Stimulated activated CD4-positive, alpha-beta T cell treated with anti-CD3 and anti-CD28 coated beads, Interleukin-15, amount 100 ng/mL, for 48 hours (primary cell): ENCODE measurements at places on chromosomes 5 and 9.

GRCh38 chr9:110784309-110784708 is 115.7 kb downstream of the MUSK start:
- DNase-seq = no peak

- peak; percentile 27 for DNase-seq
Measured at GRCh38 chr9:35616681-35617459, 1.3 kb downstream of the CD72 start.

- DNase-seq = no peak
Measured at GRCh38 chr9:121704281-121704680, 52.8 kb downstream of the DAB2IP start.

DNA sequence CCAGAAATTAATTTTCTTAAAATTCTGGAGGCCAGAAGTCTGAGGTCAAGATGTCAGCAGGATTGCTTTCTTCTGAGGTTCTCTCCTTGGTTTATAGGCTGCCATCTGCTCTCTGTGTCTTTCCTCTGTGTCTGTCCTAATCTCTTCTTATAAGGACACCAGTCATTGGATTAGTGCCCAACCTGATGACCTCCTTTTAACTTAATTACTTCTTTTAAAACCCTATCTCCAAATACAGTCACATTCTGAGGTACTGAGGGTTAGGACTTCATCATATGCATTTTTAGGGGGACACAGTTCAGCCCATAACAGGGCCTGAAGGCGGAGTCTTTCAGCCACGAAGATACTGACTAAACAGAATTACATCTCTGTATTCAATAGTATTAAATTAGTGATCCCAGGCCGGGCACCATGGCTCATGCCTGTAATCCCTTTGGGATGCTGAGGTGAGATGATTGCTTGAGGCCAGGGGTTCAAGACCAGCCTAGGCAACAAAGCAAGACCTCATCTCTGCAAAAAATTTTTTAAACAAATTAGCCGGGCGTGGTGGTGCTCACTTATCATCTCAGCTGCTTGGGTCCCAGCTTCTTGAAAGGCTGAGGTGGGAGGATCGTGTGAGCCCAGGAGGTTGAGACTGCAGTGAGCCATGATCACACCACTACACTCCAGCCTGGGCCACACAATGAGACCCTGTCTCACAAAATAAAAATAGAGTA is 5.9 kb upstream of the RPS6 start:
- DNase-seq = no peak

- DNase-seq = no peak
Measured at GRCh38 chr9:82593501-82593900, 469.4 kb downstream of the RASEF start.

GRCh38 chr5:37206736-37207135 is 42.4 kb downstream of the CPLANE1 start:
- no peak for DNase-seq

- DNase-seq = no peak
Measured at GRCh38 chr9:13478160-13478559, 198.7 kb upstream of the MPDZ start.

GRCh38 chr9:93636667-93637066 is 60.3 kb downstream of the PHF2 start:
- DNase-seq = no peak

- DNase-seq = no peak
Measured at GRCh38 chr5:140631036-140631417, 1.9 kb downstream of the CD14 start.

GRCh38 chr5:164051745-164052144 is 546.3 kb downstream of the MAT2B start:
- DNase-seq = no peak

GRCh38 chr5:158364367-158364766 is 505.4 kb upstream of the CLINT1 start:
- DNase-seq = no peak

GRCh38 chr5:54689411-54690251 is 172.1 kb downstream of the SNX18 start:
- DNase-seq = no peak

DNA sequence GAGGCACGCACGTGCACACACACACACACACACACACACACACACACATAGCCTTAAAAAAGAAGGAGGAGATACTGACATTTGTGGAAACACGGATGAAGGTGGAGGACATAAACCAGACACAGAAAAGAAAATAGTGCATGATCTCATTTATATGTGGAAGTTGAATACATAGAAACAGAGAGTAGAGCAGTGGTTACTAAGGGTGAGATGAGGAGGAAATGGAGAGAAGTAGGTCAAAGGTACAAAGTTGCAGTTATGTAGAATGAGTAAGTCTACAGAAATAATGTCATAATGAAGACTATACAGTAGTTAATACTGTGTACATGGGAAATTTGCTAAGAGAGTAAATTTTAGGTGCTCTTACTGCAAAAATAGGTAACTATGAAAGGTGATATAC is 412.2 kb upstream of the CDH9 start:
- no peak for DNase-seq

- no peak for DNase-seq
Measured at GRCh38 chr5:119318256-119318894, 37.4 kb upstream of the TNFAIP8 start.

DNA sequence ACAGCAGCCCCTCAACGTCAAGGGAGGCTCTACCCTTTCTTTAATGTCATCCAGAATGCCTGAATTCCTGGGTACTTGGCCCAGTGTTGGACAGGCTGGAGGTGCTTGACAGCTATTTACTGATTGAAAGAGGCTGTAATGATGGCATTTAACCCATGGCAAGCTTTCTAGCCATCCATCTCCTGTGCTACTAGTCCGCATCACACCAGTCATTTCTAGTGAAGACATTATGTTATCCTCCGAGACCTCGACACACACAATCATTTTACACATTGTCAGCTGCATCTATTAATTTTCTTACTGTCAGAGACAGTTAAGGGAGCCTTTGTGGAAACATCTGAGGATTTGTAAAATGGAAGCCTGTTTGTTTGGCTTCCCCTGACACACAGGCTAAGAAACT is 149.3 kb upstream of the FSTL4 start:
- no peak for DNase-seq

- no peak for DNase-seq
Measured at GRCh38 chr9:106834888-106835287, 28.1 kb upstream of the ZNF462 start.

- DNase-seq = no peak
Measured at GRCh38 chr5:162719720-162720119, 652.1 kb downstream of the GABRG2 start.

DNA sequence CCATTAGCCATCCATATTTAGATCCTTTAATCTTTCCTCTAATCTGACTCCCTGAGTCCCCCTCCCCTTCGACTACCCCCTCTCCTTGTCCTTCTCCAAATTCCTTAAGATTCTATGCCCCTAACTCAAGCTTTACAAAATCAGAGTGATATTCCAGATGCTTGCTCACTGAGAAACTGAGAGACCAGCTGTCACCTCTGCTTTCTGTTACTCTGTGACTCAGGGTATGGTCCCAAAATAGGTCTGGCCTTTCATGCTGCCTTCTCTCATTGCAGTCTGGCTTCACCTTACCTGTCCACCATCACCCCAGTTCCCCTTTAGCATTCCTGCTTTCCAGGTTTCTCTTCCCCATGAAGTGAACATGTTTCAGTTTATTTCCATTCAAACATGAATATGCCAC is 383.3 kb upstream of the SLC30A5 start:
- DNase-seq = no peak

DNA sequence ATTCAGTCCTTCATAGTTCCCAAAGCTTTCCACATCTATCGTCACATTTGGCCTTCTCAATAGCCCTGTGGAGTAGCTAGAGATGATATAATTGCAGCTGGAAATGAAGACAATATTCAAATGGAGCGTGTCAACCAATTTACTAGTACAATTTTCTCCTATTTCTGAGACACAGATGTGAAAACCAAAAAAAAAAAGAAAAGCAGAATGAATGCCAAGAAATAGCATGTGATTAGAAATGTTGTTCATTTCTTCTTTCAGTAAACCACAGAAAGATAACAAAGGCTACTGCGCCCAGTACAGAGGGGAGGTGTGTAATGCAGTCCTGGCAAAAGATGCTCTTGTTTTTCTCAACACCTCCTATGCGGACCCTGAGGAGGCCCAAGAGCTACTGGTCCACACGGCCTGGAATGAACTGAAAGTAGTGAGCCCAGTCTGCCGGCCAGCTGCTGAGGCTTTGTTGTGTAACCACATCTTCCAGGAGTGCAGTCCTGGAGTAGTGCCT is 99.0 kb downstream of the MUSK start:
- DNase-seq = no peak

DNA sequence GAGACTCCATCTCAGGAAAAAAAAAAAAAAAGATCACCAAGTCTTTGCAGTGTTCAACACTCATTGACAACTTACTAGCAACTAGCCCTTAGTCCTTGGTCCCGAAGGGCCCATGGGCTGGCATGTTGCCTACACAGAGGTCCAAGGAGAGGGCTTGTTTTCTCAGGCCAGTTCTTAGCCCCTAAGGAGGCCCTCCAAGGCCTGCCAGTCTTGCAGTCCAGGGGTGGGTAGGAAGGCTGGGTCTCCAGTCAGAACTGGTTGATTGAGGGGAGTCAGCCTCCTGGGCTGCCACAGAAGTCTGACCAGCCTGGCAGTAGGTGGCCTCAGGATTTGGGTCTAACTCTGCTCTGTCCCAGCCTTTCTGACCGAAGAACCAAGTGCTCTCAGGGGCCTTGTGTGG is 32.7 kb downstream of the IER5L start:
- DNase-seq = no peak

DNA sequence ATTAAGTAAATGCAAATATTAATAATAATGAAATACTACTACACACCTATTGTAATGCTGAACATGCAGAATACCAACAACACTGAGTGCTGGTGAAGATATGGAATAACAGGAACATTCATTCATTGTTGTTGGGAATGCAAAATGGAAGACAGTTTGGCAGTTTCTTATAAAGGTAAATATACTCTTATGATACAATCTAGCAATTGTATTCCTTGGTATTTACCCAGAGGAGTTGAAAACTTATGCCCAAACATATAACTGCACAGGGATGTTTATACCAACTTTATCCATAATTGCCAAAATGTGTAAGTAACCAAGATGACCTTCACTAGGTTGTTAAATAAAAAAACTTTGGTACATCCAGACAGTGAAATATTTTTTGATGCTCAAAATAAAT is 636.8 kb downstream of the PRR16 start:
- no peak for DNase-seq

GRCh38 chr5:66513130-66513529 is 83.1 kb upstream of the MAST4 start:
- DNase-seq = no peak

DNA sequence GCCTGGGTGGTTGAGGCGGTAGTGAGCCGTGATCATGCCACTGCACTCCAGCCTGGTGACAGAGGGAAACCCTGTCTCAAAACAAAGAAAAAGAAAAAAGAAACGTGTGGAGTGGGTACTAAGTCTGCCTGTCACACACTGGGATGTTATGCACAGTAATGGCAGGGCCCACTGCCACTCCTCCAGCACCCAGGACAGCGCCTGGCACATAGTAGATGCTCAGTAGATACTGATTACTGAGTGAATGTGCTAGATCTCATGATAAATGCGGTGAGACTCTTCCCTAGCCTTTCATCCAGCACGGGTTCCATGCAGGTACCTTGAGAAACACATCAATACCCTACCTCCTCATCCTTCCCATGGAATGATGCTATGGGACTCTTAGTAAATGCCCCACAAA is 87.4 kb upstream of the HSPA9 start:
- DNase-seq = peak; percentile 30

DNA sequence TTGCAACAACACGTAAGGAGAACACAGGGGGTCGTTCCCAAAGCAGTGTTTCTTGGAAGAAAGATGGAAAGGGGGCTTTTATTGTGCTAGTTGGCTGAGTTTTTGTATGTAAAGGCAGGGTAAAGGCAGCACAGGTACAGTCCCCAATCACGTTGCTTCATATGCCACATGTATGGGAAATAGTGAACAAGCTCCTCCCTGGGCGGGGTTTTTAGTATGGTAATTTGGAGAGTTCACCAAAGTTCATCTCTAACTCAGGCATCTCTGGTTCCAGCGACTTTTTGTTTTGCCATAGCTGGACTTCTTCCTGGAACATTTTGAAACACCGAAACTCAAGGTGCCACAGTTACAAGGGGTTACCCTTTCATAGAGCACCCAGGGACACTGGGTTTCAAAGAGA is 133.9 kb downstream of the CAAP1 start:
- no peak for DNase-seq

DNA sequence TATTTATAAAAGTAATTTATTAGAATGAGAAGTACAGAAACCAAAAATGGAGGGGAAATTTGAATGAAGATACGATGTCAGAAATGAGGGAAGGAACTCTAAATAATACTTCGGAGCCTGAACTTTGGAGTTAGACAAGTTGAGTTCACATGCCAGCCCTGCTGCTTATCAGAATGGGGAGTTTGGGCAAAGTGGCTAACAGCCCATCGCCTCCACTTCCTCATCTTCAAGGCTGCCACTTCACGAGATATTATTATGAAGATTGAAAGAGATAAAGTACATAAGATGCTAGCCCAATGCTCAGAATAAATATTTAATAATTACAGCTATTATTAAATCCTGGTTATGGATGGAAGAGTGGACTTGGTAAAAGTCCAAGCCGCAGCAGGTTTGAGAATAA is 56.2 kb upstream of the ABCA1 start:
- no peak for DNase-seq

DNA sequence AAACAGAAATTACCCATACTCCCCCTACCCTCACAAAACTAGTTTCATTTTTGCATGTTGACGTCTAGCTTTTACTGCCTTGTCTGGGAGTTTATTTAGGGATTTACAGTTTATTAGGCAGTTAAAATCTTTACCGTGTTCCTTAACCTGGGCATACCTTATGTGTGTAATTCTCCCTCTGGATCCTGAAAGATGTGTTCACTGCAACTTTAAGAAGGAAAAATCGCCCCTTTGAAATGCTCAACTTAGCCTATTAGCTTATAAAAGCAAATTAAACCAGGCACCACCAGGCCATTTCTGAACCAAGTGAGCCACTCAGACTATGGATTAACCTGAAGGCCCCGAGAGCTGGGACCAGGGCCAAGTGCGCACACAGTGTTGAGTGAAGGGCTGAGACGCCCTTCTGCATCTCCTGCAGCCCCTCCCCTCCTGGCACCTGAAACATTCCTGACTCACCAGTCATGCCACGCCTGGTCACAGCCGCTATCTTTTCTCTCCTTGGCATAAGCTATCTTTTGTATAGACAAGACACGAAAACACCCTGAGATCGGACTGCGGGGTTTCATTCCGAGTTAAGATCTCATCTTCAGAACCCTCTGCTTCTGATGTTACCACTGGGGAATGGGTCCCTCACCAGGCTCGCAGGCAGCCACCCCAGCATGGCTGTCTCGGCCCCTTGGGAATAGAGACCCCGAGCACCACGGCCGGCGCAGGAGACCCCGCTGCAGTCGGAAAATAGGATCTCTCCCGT is 111.9 kb downstream of the ROR2 start:
- DNase-seq = no peak

DNA sequence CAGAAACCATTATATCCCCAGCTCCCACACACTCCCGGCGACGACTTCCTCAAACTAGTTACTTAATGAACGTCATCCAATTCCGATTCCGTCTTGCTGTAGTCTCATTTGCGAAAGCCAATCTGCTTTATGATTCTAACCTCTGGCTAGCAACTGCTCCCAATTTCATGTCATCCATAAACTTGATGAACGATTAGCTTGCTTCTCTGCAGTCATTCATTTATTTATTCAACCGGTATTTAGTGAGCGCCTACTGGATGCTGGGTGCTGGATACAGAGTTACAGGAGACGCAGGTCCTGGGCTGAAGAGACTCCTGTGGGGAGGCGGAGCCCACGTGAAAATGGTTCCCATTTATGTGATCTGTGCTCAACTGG is 46.2 kb downstream of the TSPAN17 start:
- no peak for DNase-seq
